NCI-H1417 treated with DMSO at 0.1 percent for 48 hours (cell line): ENCODE measurements at places on chromosomes 2 and 18.

DNA sequence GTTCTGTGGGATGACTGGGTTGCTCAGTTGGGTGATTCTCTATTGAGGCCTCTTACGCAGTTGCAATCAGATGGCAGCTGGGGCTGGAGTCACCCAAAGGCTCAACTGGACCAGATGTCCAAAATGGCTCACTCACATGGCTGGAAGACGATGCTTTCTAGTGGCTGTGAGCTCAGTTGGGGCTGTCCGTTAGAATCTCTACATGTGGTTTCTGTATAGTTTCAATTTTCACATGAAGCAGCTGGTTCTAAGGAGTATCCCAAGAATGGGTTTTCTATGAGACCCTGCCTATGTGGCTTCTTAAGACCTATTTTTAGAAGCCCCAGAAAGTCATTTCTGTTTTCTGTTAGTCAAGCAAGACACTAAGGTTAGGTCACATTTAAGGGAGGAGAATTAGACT lies 4.4 kb downstream of the XRCC5 start:
- no peak for DNase-seq

DNA sequence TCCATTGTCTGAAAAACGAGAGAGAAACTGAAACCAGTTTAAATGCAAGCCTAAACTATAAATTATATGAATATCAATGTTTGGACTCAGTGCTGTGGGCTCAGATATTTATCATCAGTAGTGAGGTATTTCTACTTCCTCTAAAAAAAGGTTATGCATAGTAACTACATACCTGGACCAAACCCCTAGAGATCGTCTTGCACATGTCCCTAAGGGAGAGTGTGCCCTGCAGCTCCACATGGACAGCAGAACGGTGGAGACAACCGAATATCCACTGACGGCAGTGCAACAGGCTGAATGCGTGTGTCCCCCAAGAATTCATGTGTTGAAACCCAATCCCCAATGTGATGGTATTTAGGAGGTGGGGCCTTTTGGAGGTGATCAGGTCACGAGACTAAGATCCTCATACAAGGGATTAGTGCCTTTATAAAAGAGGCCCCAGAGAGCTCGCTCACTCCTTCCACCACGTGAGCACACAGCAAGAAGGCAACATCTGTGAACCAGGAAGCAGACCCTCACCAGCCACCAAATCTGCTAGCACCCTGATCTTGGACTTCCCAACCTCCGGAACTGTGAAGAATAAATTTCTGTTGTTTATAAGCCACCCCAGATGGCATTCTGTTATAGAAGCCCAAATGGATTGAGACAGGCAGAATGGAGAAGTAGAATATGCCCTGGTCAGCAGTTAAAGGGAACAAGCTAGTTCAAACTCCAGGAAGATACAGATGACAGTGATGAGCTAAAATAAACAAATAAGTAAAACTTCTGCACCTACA lies 208.4 kb downstream of the ANAPC1 start:
- DNase-seq, result no peak

GRCh38 chr2:160087854-160088745 lies 25.7 kb upstream of the PLA2R1 start:
- no peak for DNase-seq

- no peak for DNase-seq
Observed at GRCh38 chr2:30135541-30135940, 11.3 kb upstream of the YPEL5 start.

GRCh38 chr2:218229239-218229638 lies 12.2 kb downstream of the ARPC2 start:
- no peak for DNase-seq

DNA sequence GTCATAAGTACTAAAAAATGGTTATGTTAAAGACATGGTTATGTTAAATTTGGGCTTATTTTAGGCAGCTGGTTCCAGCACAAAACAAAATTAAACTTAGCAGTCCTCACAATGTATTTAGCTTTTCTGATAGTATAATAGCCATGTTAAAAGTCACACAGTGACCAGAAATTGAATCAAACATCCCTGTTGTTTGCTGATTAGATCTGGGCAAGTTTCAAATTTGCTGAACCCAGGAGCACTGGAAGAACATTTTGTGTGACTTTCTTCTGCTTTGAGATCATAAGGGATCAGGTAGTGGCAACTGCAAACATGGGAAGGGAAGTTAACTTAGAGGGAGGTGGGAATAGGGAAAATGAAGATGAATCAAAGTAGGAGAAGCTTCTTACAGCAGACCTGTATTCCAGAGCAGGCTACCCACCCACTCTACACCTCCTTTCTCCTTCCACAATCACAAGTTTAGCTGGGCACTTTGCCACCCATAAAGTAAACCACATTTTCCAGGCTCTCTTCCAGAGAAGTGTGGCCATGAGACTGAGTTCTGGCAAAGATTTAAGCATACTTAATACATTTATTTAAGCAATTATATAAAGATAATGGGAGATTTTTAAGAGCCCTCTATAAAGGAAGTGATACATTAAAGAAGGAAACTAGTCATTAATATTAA lies 616.1 kb upstream of the LRATD1 start:
- DNase-seq, result no peak

GRCh38 chr2:171852366-171852888 lies 41.6 kb downstream of the SLC25A12 start:
- DNase-seq, result no peak

GRCh38 chr2:96356889-96357288 lies 21.3 kb downstream of the NCAPH start:
- DNase-seq, result no peak

GRCh38 chr18:70293166-70293565 lies 4.3 kb downstream of the SOCS6 start:
- DNase-seq, result no peak

DNA sequence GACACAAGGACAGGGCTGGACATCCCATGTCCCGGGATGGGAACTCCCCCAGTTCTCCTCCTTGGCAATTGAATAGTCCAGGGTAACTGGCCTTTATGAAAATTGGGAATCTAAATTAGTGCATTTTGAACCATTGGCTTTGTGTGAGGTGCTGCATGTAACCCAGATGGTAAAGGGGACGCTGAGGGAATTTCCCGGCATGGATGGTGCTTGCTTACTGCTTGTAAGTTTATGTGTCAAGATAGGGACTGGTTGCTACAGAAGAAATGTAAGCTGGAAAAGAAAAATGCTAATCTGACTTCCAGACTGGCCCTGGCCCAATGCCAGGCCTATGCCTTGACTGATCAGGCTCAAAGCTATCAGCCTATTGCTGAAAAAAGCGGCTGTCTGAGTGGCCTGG lies 1096.7 kb upstream of the DDX18 start:
- no peak for DNase-seq

DNA sequence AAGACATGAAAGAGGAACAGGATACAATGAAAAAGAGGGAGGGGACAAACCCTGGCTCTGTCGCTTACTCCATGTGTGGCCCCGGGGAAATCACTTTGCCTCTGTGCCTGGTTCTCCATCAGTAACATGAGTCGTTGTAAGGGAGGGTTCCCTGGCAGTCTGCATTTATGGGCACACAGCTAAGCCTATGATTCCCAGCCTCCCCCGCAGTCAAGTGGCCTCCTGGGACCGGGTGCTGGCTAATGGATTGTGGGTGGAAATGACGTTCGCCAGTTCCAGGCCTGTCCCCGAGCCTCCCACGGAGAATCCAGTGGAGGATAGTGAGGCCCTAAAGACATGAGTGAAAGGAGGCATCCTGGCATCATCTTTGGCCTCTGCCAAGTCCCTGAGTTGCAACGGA lies 42.7 kb downstream of the SFXN5 start:
- DNase-seq, result no peak

DNA sequence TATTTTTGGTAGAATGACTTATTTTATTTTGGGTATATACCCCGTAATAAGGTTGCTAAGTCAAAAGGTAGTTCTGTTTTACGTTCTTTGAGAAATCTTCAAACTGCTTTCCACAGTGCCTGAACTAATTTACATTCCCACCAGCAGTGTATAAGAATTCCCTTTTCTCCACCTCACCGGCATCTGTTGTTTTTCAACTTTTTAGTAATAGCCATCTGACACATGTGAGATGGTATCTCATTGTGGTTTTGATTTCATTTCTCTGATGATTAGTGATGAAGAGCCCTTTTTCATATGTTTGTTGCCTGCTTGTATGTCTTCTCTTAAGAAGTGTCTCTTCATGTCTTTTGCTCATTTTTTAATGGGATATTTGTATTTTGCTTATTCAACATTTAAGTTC lies 215.2 kb upstream of the TFPI start:
- DNase-seq, result no peak

DNA sequence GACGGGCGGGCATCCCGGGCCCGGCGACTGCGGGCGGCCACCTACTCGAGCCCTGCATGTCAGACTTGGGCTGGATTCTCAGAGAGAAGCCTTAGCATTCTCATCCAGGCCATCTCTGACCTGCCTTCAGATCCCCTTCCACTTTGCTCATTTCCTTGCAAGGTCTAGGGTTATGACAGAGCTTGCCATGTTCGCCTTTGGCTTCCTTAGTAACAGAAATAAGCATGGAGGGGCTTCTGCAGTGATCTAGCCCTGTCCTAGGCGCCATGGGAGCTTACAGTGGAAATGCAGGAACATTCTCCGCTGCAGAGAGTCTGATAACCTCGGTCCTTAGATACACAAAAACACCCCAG lies 632 bp upstream of the ACVR1 start:
- DNase-seq, result no peak

DNA sequence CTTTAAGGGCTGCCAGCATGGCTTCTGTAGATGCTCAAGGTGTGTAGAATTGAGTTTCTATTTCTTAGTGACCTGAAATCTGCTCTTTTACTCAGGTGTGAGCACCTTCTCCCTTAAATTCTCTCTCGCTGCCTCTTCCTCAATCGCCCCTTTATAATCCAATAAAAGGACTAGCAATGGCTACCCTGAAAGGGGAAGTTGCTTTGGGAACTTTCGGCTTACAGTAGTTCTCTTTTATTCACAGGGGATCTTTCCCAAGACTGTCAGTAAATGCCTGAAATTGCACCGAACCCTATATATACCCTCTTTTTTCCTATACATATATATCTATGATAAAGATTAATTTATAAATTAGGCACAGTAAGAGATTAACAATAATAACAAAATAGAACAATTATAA lies 121.8 kb downstream of the ACTR3 start:
- DNase-seq, result no peak

- no peak for DNase-seq
Observed at GRCh38 chr2:28368357-28368798, 24.3 kb upstream of the FOSL2 start.

DNA sequence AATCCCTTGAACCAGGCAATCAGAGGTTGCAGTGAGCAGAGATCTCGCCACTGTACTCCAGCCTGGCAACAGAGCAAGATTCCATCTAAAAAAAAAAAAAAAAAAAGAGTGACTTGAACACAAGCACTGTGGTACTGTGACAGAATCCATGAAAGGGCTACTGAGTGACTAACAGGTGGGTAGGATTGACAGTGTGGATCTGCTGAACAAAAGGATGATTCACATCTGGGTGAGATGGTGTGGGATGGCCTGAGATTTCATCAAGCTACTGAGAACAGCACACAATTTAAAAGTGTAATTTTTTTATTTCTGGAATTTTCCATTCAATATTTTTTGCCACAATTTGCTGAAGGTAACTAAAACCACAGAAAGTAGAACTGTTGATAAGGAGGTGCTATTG lies 13.3 kb upstream of the SP3 start:
- DNase-seq, result no peak

- no peak for DNase-seq
Observed at GRCh38 chr2:216650626-216651257, 17.5 kb downstream of the IGFBP2 start.

DNA sequence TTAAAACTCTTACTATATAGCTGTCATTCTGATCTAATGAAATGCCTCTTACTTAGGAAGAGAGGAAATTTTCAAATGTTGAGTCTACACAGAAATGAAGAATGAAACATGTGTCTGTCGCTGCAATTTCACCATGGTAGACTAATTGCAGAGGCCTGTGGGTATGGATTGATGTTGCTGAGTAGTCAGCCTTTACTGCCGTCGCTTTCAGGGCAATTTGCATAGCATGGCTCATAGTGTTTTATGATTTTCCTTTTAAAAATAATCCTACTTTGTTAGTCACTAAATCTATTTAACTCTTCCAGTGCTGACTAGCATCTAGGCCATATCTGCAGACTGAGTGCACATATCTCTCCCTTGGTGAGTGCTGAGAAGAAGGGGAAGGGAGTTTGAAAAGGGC lies 819.2 kb downstream of the SATB2 start:
- DNase-seq, result no peak

GRCh38 chr2:227390468-227391256 lies 2.9 kb upstream of the SCYGR1 start:
- DNase-seq, result no peak

DNA sequence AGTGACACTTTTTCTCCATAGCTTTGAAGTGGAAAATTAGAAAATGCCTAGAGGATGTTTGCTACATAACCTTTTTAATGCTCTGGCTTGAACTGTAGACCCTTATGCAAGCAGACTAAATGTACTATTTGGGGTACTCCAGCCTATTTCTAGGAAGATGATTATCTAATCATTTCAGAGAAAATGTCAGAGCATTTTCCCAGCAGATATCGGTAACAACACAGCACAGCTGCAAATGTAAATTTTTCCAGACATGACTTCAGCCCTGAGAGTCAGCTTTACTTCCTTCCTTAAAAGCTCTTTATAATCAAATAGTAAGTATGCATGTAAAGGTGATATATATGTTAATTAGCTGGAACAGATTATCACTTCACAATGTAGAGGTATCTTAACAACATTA lies 1647.1 kb downstream of the SUCLG1 start:
- DNase-seq, result no peak

DNA sequence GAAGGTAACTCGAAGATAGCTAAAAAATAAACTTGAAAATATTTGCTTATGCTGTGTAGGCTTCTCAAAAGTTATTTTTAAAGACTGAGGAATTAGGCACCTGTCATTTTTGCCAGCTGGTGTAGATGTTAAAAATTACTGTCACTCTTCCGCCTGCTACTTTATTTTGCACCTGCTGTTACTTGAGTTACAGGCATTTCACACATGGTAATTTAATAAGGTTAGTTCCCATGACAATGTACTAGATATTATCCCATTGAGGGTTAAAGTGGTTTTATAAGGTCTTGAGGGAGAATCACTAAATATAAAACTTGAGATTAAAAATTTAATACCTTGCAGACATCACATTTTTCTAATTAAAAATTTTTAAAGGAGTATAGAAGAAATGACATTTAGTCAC lies 26.6 kb downstream of the MYL1 start:
- peak; percentile 61 for DNase-seq

DNA sequence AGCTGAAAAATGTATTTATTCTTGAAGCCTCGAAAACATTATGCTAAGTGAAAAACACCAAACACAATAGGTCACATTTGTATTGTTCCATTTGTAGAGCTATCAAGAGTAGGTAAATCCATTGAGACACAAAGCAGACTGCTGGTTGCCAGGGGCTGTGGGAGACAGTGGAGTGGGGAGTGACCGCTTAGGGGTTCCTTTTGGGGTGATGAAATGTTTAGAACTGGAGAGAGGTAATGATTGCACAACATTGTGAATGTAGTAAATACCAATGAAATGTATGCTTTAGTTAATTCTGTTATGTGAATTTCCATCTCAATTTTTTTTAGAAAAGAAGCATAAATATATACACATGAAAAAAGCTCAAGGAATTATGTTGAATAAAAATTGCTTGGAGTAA lies 15.8 kb downstream of the KCTD18 start:
- DNase-seq, result no peak

GRCh38 chr2:127121776-127122176 lies 14.8 kb upstream of the BIN1 start:
- no peak for DNase-seq
